ENCODE measurements at places on chromosomes 11 and 22. TPM values are rescaled to one million over a fixed set of nuclear protein-coding genes. Genes with fewer than 3 reads are reported as not detected.

Gene ART1
- not detected for total RNA-seq

Gene KRTAP5-1
- total RNA-seq, result not detected

- H3K36me3 ChIP-seq, result no peaks in the 10 kb centered on the region
- H3K27ac ChIP-seq, result no peak overlapping the region
- H3K4me1 ChIP-seq, result no peaks in the 10 kb centered on the region
Observed at GRCh38 chr11:32472226-32472625, 36.9 kb upstream of the WT1 start.

- H3K27ac ChIP-seq, result no peak overlapping the region
- DNase-seq, result no peak
- H3K36me3 ChIP-seq, result no peaks in the 10 kb centered on the region
Observed at GRCh38 chr11:14418801-14419417, 59.9 kb upstream of the RRAS2 start.

- no peaks in the 10 kb centered on the region for H3K36me3 ChIP-seq
- H3K27ac ChIP-seq, result no peak overlapping the region
- peaks cover 15% of the 10 kb centered on the region for H3K27me3 ChIP-seq
- H3K4me1 ChIP-seq, result peaks cover 3% of the 10 kb centered on the region
Observed at GRCh38 chr11:76325185-76325584, 55.7 kb downstream of the THAP12 start.

Gene ARHGAP8
- total RNA-seq, result 5.7 TPM

Gene FZD4
- not detected for total RNA-seq

Gene FUT4
- 5.1 TPM for total RNA-seq

GRCh38 chr11:72614381-72614780 lies 59.8 kb downstream of the PDE2A start:
- H3K4me1 ChIP-seq, result peaks cover 15% of the 10 kb centered on the region
- no peak for DNase-seq
- no peak overlapping the region for H3K4me3 ChIP-seq

Gene EMID1
- not detected for total RNA-seq

DNA sequence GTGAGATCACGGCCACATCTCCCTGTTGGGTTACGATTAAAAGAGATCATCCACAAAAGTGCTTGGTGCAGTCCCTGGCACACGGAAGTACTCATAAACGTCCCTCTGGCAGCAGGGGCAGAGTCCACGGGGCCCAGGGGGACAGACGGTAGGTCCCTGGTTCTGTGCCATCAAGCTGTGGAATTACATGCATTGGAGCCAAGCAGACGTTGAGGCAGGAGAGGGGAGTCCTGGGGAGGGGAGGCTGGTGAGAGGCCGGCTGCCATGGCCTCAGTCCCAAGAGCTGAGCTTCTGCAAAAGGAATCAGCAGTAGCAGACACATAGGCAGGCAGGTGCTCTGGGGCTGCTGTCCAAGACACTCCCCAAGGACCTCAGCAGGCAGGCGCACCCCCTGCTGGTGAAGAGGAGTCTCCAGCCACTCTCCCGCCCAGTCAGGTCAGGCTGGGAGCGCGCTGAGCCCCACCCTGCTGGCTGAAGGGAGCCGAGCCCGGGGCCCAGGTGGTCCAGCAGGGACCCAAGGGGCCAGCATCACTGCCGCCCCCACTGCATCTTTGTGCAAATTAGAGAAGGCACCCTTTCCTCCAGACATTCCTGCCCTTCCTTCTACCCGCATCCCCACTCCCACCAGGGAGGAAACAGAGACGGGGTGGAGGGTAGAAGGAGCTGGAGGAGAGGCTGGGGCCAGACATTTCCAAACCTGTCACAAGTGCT lies 7.6 kb upstream of the KCTD17 start:
- H3K4me1 ChIP-seq, result no peaks in the 10 kb centered on the region
- H3K27ac ChIP-seq, result no peak overlapping the region
- H3K27me3 ChIP-seq, result no peaks in the 10 kb centered on the region
- peak; percentile 45 for DNase-seq
- no peaks in the 10 kb centered on the region for H3K36me3 ChIP-seq

GRCh38 chr11:29171360-29171950 lies 845.4 kb downstream of the KCNA4 start:
- no peaks in the 10 kb centered on the region for H3K27me3 ChIP-seq
- no peaks in the 10 kb centered on the region for H3K4me1 ChIP-seq
- H3K27ac ChIP-seq, result no peak overlapping the region
- no peak overlapping the region for H3K4me3 ChIP-seq

GRCh38 chr11:1695548-1696108 lies 1.4 kb upstream of the KRTAP5-6 start:
- H3K4me3 ChIP-seq, result no peak overlapping the region
- peaks cover 15% of the 10 kb centered on the region for H3K4me1 ChIP-seq
- H3K27me3 ChIP-seq, result peaks cover 6% of the 10 kb centered on the region
- no peaks in the 10 kb centered on the region for H3K36me3 ChIP-seq
- no peak for DNase-seq

DNA sequence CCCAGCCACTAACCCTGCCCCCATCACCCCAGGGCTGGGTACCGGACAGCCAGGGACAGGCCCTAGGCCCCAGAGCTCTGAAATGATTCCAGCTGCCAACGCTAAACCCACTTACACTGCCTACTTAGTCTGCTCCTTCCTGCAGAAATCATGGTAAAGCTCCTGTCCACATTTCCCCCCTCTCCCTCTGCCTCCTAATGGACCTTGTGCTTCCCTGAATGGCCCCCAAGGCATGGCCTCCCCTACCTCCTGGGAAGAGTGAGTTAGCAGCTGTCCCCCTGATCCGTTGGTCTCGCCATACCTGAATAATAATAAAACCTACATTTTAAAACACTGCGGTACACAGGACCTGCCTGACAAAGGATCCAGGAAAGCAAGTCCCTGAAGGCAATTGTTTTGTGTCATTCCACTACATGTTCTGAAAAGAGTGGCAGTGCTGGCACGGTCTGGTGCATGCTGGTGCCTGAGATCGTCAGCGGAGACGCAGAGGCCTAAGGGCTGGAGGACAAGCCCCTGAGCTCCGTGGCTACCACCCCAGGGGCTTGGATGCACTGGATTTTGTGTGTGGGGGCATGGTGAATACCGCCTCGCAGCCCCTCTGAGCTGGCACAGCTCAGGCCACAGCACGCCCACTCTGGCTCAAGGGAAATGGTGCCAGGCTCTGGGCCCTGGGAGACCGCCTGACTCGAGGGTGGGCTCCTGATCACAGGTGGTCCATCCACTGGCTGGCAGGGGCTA lies 186.3 kb downstream of the CTTN start:
- H3K4me1 ChIP-seq, result no peaks in the 10 kb centered on the region
- no peaks in the 10 kb centered on the region for H3K36me3 ChIP-seq
- H3K4me3 ChIP-seq, result no peak overlapping the region
- no peak overlapping the region for H3K27ac ChIP-seq
- peaks cover 9% of the 10 kb centered on the region for H3K27me3 ChIP-seq

- no peaks in the 10 kb centered on the region for H3K36me3 ChIP-seq
- H3K4me3 ChIP-seq, result no peak overlapping the region
- no peaks in the 10 kb centered on the region for H3K27me3 ChIP-seq
- DNase-seq, result no peak
- no peaks in the 10 kb centered on the region for H3K4me1 ChIP-seq
Observed at GRCh38 chr11:107882095-107882820, 23.7 kb upstream of the SLC35F2 start.

Gene GGTLC2
- not detected for total RNA-seq

- H3K4me1 ChIP-seq, result peaks cover 21% of the 10 kb centered on the region
- no peak overlapping the region for H3K27ac ChIP-seq
- no peak for DNase-seq
- H3K4me3 ChIP-seq, result no peak overlapping the region
- no peaks in the 10 kb centered on the region for H3K27me3 ChIP-seq
- H3K36me3 ChIP-seq, result peaks cover 6% of the 10 kb centered on the region
Observed at GRCh38 chr22:42939941-42940653, 74.9 kb downstream of the PACSIN2 start.

- peak overlapping the region; percentile 75 for H3K27ac ChIP-seq
- peaks cover 22% of the 10 kb centered on the region for H3K4me1 ChIP-seq
- H3K4me3 ChIP-seq, result peak overlapping the region; percentile 62
- DNase-seq, result peak; percentile 11
Observed at GRCh38 chr11:18012122-18012905, 533 bp downstream of the SERGEF start.

GRCh38 chr11:69694781-69695180 lies 9.0 kb downstream of the FGF19 start:
- no peak for DNase-seq
- no peaks in the 10 kb centered on the region for H3K4me1 ChIP-seq
- H3K27ac ChIP-seq, result no peak overlapping the region

DNA sequence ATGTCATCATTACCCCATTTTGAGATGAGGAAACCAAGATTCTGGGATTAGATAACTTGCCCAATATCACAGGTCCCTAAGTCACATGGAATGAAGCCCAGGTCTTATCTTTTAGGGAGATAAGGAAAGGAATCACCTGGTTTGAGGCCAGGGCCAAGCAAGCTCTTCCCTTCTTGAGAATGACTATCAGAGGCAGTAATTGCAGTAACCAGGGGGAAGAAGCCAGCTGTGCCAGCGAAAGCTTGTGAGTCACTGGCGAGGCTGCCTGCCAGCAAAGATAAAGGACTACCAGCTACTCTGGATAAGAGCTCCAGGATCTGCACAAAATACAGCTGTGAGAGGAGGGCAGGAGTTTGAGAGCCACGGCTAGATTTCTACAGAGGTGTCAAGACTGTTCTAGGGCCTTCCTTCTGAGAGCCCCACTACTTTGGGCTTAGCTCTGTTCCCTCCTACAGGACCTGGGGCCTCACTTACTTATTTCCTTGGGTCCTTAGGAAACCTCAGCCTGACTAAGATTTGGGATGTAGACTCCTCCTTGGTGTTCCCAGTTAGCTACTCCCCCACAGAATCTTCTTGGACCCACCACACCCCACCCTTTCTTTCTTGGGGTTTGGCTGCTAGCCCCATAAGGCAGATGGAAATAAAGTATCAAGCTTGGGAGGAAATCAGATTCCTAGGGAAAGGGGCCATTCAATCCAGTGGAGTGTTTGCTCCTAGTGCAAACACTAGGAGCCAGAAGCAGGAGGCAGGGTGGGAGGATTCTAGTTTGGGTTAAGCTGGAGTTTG lies 9.7 kb upstream of the CCKBR start:
- H3K36me3 ChIP-seq, result no peaks in the 10 kb centered on the region
- no peak for DNase-seq
- no peaks in the 10 kb centered on the region for H3K4me1 ChIP-seq
- H3K27me3 ChIP-seq, result no peaks in the 10 kb centered on the region
- H3K27ac ChIP-seq, result no peak overlapping the region

DNA sequence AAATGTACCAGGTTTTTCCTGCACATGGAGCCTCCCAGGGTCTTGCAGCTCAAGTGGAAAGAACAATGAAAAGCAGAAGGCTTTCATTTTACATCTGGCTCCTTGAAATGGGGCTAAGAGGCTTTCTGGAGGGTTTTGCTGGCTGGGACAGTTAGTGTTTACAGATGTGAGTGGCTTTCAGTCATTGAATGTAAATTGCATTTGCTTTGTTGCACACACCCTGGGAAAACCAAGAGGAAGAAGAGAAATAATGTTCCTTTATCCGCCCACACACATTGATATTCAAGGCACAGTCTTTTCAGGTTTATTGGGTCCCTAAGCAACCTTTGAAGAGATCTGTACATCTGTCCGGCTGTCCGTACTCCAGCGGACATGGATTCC lies 144.5 kb downstream of the SPON1 start:
- H3K36me3 ChIP-seq, result no peaks in the 10 kb centered on the region
- H3K4me3 ChIP-seq, result no peak overlapping the region
- no peak overlapping the region for H3K27ac ChIP-seq
- no peak for DNase-seq

GRCh38 chr11:64660205-64660604 lies 62.8 kb downstream of the NRXN2 start:
- H3K4me1 ChIP-seq, result peaks cover 10% of the 10 kb centered on the region
- H3K27ac ChIP-seq, result no peak overlapping the region
- no peaks in the 10 kb centered on the region for H3K27me3 ChIP-seq
- H3K36me3 ChIP-seq, result no peaks in the 10 kb centered on the region
- no peak for DNase-seq

Gene BBOX1
- total RNA-seq, result not detected

DNA sequence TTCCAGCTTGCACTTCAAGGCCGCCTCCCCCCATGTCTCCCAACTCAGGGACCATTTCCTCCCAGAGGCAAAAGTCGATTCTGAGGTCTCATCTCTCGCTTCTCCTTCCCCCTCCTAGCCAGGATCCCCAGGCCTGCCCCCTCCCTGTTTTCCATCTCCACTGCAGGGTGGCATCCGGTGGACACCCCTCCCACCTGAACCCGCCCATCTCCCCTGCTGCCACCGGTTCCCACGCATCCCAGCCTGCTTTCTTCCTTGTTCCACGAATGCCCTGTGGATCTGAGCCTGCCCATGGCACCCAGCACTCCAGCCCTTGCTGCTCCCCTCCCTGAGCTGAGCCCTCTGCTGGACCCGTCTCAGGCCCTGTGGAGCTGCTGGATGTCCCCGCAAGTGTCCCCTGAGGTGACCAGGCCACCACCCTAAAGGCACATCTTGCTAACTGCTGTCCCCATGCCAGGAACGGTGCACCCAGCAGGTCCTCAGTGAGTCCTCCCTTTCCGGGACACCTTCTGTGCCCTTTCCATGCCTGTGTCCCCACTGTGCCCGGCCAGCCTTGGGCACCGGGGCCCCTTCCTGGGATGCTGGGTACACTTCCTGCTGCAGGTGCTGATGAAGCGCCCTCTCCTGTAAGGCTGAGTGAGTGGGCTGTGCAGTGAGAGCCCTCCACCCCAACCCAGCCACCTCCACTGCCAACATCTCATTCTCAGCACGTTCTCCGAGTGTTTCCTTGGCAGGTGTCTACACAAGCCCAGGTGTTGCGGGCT lies 936 bp downstream of the IL17REL start:
- H3K4me3 ChIP-seq, result no peak overlapping the region
- no peaks in the 10 kb centered on the region for H3K36me3 ChIP-seq
- no peak for DNase-seq

Gene DAGLA
- 0.52 TPM for total RNA-seq

Gene ABCG4
- not detected for total RNA-seq

GRCh38 chr11:113907681-113908080 lies 3.1 kb downstream of the HTR3B start:
- no peaks in the 10 kb centered on the region for H3K36me3 ChIP-seq
- H3K27ac ChIP-seq, result no peak overlapping the region
- H3K27me3 ChIP-seq, result no peaks in the 10 kb centered on the region
- no peak overlapping the region for H3K4me3 ChIP-seq

- H3K36me3 ChIP-seq, result no peaks in the 10 kb centered on the region
- H3K4me1 ChIP-seq, result peaks cover 9% of the 10 kb centered on the region
- H3K27ac ChIP-seq, result no peak overlapping the region
- DNase-seq, result no peak
Observed at GRCh38 chr22:23130697-23131096, 11.1 kb downstream of the RSPH14 start.
